Hypothalamus (tissue), 51 donors: ENCODE measurements at places on chromosomes 13 and 19.
A peak's percentile ranks its signal among the peaks of the same experiment; 100 is the strongest.

- no peak for DNase-seq
Measured at GRCh38 chr13:60417734-60418133, 20.7 kb downstream of the TDRD3 start.

DNA sequence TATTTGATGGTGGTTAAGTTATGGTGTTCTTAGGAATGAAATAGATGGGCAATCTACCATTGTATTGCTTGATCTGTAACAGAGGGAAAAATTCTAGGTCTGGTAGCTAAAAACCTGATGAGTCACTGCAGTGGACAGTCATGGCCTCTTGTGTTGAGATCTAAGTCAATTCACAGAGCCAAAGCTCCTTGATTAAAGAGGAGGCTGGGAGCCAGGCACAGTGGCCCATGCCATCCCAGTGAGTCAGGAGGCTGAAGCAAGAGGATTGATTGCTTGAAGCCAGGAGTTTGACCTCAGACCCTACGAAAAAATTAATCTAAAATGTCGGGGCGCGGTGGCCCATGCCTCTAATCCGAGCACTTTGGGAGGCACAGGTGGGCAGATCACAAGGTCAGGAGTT, 67.1 kb upstream of the KPNA3 start:
- no peak for DNase-seq

- DNase-seq: peak; percentile 8
Measured at GRCh38 chr19:6125571-6125989, 9.9 kb upstream of the ACSBG2 start.

DNA sequence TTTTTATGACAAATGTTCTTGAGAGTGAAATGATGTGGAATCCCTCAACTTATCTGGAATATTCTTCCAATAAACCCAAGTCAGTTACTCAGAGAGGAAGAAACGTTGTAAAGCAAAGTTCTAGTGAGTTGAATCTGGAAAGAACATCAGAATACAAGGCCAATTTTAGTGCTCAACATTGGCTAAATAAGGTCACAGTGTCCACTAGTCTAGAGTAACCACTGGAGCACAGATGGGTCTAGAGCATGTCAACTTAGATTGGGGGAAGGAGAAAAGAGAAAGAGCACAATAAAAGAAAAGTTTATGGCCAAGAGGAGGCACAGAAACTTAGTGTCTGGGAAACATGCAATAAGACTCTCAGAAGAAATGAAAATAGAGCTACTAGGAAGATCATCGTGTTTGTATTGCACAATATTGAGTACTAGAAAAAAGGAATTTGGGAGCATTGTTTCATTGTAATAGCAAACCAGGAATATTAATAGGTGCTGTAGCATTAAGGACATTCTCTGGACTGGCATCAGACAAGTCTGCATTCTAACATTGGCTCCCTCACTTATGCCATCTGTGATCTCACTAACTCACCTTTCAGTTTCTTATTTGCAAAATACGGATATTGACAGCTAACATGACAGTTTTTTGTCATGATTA, 1318.5 kb downstream of the PCDH9 start:
- no peak for DNase-seq
